ENCODE measurements at places on chromosomes 5 and 9. TPM values are rescaled to one million over a fixed set of nuclear protein-coding genes. Genes with fewer than 3 reads are reported as not detected.

TCOF1 gene
- total RNA-seq = 44.3 TPM

IGIP gene
- total RNA-seq = 1.1 TPM

DNA sequence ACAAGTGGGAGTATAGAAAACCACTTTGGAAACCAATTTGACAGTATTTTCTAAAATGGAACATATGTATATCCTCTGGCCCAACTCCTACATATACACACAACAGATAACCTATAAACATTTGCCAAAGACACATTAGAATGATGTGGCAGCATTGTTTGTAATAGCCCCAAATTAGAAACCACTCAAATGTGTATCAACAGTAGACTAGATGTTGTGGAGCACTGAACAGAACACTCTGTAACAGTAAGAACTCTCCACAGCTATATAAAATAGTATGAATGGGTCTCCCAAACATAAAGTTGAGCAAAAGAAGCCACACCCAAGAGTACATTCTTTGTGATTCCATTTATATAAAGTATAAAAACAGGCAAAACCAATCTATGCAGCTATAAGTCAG lies 6.1 kb downstream of the ZNF622 start:
- DNase-seq = no peak

GRCh38 chr5:173583346-173583745 lies 33.1 kb downstream of the BOD1 start:
- no peak for DNase-seq

DNA sequence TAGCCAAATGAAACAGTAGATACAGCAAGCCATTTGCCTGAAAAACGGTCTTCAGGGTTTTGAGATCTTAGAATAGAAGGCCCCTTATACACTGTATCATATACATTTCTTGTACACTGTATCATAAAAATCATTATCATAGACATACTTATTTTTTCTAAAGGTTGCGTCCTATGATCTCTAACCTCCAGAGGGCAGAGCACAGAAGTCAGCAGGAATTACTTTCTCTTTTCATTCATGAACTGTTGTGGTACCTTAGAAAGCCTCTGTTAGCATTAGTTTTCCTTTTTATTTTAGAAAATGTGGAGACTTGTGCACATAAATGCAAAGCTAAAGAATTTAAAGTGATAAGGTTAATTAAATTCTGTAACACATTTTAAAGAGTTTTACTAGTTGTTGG lies 115.4 kb downstream of the OXCT1 start:
- DNase-seq = no peak

- DNase-seq = peak; percentile 60
These were observed 214.2 kb downstream of the SPATA31D1 start for GRCh38 chr9:82202808-82203207.

Measured in epithelial cell of proximal tubule (primary cell).